ENCODE measurements at places on chromosomes 3 and 15.

GRCh38 chr3:69541711-69542088, 155.8 kb upstream of the FRMD4B start:
- DNase-seq: no peak

GRCh38 chr3:68089572-68090011, 435.2 kb upstream of the SUCLG2 start:
- DNase-seq: no peak

DNA sequence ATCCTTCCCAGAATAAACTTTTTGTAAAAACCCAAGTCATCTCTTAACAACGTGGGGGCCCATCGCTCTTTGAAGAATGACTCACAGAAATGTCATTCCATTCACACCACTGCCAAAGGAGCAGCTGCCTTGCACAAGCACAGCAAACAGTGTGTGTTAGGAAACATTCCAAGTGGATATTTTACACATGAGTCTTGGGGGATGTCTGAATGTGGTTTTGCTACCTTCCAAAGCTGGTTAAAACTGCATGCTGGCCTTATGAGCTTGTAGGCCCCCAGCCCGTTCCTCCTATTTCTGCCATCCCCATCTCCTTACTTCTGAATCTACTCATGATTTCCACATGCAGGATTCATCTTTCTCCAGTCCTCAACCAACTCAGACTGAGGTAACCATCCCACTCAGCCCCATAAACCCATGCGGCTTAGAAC, 130.8 kb downstream of the CPNE4 start:
- peak; percentile 66 for DNase-seq

DNA sequence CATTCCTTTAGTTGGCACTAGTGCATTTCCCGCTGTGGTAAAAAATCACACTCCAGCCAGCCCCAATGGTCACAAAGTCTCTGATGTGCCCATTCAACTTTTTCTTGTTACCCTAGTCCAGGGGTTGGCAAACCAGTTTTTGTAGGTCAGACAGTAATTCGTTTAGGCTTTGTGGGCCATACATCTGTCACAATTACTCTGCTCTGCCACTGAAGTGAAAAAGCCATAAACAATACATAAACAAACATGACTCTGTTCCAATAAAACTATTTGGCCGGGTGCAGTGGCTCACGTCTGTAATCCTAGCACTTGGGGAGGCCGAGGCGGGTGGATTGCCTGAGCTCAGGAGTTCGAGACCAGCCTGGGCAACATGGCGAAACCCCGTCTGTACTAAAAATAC, 78.5 kb downstream of the POLR2M start:
- DNase-seq: no peak

DNA sequence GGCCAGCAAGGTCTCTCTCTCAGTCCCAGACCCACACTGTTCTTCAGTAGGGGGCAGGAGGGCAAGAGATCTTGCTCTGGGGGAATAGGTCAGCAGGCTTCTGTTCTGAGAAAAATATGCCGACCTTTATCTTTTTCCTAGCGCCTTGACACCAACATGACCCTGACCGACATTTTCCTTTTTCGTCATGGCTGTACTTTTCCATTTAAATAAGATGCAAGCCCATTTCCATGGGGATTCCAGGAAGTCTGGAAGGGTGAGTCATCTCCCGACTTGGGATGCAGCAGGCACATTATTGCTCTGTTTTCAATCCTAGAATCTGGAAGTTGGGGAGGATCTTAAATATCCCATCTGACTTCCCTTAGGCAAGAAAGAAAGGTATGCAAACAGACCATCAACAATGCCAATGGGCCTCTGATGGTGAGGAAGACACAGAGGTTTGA, 261.5 kb upstream of the LRTM1 start:
- DNase-seq: no peak

DNA sequence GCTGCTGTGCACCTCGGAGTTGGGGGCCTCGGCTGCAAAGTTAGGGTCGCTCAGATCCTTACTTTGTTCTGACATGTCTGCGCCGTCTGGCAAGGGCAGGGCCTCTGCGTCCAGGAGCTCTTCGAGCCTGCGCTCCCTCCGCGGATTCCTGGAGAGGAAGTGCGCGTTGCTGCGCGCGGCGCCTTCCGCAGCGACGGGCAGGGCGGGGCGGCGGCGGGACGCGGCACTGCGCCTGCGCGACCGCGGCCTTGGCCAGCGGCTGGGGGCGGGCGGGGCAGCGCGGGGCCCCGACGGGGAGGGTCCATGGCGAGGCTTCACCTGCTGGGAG, at the start of gene NDN:
Gene NDN (minus strand): TSS at position 163 of the 328 bp plus-strand sequence. CDS start 88 bp downstream, at position 75.
- peak; percentile 82 for DNase-seq

GRCh38 chr15:38844736-38845135, 280.1 kb upstream of the RASGRP1 start:
- no peak for DNase-seq

- no peak for DNase-seq
Measured at GRCh38 chr3:119350114-119350513, 55.9 kb downstream of the ARHGAP31 start.

DNA sequence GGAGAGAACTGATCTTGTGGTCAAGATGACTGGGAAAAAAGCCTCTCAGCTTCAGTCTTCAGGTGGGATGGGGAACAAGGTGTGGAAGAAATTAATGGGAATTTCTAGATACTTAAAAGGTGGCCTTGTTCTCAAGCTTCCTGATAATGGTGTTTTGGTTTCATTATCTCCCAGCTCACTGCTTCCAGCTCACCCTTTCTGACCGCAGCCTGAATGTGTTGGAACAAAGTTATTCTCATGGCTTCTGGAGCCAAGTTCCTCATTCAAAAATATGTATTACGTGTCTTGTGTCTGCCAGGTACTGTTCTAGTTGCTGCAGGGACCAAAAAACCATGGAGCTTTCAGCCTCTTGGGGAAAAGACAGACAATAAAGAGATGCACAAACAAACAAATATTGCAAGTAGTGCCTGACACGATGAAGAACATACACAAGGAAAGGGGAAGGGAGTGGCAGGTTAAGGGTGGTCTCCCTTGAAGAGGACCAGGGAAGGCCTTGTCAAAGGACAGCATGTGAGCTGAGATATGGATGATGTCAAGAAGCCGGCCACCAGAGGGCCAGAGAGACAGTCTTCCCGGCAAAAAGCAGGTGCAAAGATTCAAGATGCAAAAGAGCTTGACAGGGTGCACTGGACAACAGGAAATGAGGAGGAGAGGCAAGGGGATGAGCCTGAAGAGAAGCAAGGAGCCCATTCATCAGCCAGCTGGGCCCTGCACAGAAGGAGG, 35.5 kb downstream of the ARRDC4 start:
- no peak for DNase-seq
